ENCODE measurements at places on chromosomes 7 and 10.

- no peak for DNase-seq
These were observed 99.3 kb downstream of the ZNF248 start for GRCh38 chr10:37758074-37758473.

DNA sequence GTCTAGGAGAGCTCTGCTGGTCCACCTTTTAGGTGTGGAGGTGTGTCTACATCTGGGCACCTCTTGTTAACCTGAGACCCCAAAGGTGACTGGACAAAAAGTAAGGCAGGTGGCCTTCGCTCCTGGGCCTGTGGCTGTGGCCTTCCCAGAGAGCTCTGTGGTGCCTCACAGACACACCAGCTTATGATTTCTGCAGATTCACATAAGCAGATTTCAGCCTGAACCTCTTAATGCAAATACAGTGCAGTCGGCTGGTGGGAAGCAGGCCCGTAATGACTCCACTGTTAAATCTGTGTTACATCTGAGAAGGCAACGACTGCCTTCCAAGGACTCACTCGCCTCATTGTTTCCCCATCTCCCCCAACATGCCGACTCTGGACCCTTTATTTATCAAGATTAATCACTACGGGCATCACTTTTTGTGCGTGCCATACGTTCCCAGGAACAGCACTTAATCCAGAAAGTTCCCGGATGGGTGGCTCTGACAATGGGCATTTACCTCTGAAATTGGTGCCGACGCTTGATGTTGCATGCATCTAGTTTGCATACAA lies 119.8 kb downstream of the EBF3 start:
- DNase-seq: no peak

DNA sequence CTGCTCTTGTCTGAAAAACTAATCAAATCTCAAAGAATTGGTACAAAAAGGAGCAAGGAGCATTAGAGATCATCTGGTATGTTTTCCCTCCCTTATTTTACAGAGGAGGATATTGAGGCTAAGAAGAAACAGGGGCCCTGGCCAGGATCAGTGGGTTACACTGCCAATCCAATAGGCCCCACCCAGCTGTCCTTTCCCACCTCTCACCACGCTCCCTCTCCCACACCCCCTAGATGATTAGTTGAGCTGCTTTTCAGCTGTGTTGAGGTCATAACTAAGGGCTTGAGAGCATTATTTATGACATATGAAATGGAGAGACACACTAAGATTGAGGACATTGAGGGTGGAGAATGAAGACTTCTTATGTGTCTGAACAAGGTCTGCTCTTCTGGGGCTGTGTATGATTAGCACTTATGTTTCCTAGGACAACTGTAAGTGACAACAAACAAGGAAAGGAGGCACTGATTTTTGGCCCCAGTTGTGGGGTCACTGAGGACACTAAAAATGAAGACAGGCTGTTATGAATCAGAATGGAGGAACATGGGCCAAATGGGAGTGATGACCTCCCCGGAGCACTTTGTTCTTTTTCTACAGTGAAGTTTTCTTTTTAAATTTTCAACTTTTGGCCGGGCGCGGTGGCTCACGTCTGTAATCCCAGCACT lies 26.5 kb downstream of the VWA2 start:
- DNase-seq: no peak

DNA sequence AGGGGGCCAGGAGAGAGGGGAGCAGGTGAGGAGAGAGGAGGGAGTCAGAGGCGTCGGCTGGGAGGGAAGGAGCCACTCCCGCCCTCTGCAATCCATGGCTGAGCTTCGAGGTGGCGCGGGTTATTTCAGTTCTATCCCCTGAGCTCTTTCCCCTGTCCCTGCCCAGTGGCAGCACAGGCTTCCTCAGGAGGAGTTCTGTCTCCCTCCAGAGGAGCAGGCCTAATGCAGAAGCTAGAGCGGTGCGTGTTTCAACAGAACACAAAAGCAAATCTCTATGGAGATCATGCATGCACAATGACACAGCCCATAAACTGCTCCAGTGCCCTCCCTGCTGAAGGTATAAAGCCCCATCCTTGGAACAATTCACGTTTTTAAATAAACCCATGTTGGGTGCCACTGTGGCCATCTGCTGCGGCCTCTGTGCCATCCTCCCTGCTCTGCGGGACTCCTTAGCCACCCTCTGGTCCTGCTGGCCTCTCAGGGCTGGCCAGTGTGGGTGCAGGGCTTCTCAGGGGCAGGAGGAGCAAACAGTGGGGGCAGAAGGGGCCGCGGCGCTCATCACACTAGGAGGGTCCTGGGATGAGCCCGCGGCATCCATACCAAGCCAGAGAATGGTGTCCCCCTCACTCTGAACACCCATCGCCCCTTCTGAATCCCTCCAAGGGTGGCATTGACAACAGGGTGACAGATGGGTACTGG lies 192.6 kb upstream of the LYZL2 start:
- DNase-seq: no peak

DNA sequence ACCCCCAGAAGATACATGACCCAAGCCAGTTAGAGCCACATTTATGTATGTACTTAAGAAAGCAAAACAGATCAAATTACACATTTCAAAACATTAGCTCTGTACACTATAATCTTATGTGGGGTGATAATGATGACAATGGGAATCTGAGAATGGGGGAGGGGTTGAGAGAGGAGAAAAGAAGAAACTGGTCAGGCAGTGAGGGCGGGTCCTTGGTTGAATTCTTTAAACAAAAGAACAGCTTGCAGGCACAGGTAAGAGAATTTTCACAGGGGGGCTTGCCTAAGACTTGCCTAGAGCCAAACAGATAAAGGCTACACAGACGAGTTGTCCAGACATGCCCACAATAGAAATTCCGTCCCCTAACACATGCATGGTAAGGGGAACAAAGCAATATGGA lies 76.8 kb upstream of the PTER start:
- no peak for DNase-seq

- DNase-seq: no peak
These were observed 38.2 kb downstream of the WDR37 start for GRCh38 chr10:1094112-1095057.

DNA sequence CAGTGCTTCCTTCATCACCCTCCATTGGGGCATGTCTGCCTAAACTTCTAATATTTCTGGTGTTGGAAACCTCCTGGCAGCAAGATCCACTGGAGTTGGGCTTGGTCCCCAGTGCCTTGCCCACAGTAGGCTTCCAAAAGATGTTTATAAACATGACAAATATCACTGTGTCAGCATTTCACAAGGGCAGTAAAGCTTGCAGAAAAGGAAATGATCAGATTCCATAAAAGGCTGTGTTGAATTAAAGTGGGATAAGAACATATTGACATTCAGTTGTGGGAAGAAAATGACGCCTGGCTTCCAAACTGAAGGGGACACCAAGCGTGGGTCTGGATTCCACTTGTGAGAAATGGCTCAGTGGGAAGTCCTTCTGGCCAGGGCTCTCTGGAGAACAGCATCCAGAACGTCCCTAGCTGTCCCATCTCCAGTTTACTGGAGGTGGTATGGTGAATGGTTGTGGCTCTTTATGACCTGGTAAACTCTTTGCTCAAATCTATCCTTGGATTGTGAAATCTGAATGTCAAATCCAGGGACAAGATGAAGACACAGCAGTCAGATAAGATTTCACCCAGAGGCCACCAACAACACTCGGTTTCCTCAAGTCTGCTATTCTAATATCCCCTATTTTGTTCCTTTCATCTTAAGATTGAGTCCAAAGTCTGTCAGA lies 287.2 kb downstream of the TNS3 start:
- DNase-seq: no peak

DNA sequence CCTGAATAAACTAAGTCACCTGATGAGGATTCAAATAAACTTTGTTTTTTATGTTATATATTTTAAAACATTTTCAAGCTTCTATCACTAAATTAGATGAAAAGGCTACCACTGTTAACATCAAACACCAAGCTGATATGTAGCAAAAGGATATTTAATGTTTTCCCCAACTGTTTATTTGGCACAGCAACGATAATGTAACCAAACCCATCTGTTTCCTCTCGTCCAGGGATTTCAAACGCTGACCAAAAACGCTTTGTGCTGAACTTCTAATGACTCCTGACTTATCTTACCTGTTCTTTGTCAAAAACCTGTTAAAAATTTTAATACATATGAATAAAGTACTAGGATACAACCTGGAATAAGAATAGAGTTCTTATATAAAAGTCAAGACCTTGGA lies 30.5 kb downstream of the DCLRE1A start:
- no peak for DNase-seq

DNA sequence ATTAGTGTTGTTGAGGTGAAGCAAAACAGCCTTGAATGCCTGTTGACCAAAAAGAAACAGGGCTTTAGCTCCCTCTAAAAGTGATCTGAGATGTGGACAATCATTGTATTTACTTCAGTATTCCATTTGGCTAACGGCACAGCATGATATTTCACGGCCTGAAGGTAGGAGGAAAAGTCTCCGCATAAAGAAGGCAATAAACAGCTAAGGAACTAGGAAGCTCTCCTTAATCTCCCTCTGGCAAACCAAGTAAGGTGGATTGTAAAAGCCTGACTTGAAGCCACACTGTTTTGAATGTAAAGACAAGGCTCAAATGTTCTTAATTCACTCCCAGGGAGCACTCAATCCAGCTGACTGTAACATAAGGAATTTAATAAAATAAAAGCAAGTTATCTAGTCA lies 160.0 kb upstream of the ZNF804B start:
- DNase-seq: no peak
